Calu3 (cell line): ENCODE measurements at places on chromosomes 16 and 17.

GRCh38 chr17:17300624-17301568, 2.3 kb upstream of the NT5M start:
- peak; percentile 50 for DNase-seq

GRCh38 chr17:77494664-77495435, 354.1 kb downstream of the SEC14L1 start:
- peak; percentile 84 for DNase-seq

DNA sequence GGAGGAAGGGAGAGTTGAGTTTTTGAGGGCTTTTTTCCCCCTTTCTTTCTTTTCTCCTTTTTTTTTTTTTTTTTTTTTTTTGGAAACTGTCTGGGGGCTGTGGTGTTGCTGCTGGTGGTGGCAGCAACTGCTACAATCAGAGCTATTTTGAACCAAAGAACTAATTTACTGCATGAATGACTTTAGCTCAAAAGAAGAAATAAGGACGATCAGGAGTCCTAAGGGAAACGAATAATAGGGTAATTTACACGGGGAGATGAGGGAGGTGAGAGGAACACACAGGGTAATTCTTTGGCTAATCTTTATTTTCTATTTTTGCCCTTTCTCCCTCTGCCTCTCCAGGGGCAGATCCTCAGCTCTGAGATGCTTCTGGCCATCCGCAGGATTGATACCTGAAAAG, 119.8 kb downstream of the TMEM132E start:
- no peak for DNase-seq

DNA sequence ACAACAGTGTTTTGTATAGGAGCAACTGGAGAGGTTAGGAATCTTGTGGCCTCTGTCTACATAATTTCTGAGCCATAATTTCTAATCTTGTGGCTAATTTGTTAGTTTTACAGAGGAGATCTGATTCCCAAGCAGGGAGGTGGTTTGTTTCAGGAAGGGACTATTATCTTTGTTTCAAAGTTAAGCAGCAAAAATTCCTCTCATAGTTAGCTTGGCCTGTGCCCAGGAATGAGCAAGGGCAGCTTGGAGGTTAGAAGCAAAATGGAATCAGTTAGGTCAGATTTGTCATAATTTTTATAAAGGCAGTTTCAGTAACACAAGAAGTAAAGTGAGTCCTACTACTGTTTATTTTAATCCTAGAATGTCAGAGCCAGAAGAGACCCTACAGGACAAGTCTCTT, 2.0 kb upstream of the RDM1 start:
- DNase-seq = no peak

DNA sequence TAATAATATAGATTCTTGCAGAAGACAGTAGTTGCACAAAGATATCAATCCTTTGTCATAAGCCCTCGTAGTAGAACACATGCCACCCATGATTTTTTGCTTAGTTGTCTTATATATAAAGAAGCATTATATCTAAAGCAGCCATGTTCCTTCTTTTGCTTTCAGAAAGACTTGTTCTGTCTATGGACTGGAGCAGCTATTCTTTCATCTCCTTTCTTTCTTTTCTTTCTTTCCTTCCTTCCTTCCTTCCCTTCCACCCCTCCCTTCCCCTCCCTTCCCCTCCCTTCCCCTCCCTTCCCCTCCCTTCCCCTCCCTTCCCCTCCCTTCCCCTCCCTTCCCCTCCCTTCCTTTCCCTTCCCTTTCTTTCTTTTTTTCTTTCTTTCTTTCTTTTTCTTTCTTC, 104.0 kb upstream of the HS3ST4 start:
- no peak for DNase-seq

GRCh38 chr16:71627731-71628181, 1.8 kb downstream of the MARVELD3 start:
- DNase-seq = no peak

DNA sequence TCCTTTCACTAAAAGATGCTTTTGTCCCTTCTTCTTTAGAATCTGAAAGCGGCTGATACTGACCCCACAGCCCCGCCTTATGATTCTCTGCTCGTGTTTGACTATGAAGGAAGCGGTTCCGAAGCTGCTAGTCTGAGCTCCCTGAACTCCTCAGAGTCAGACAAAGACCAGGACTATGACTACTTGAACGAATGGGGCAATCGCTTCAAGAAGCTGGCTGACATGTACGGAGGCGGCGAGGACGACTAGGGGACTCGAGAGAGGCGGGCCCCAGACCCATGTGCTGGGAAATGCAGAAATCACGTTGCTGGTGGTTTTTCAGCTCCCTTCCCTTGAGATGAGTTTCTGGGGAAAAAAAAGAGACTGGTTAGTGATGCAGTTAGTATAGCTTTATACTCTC, 10.1 kb upstream of the TANGO6 start:
- DNase-seq = no peak

- peak; percentile 78 for DNase-seq
These were observed 438 bp downstream of the GRN start for GRCh38 chr17:44345454-44346026.

- DNase-seq = no peak
These were observed 41.8 kb downstream of the NUP93 start for GRCh38 chr16:56771558-56772279.

DNA sequence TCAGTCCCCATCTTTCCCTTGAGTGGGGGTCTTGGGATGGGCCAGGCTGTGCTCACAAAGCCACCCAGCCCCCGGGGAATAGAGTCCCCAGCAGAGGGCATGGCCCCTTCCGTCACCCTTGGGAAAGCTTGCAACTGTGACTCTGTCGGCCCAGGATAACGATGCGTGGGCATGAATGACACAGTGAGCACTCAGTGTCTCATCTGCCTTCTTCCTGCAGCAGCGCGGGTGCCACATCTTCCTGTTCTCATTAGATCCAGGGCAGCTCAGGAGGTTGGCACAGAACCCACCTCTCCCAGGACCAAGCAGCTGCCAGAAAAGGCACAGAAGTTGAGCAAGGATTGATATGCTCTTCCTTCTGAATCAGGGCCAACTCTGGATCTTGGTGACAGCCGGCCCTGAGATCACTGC, 84.7 kb downstream of the MRC2 start:
- no peak for DNase-seq

- no peak for DNase-seq
These were observed 12.7 kb downstream of the MMP15 start for GRCh38 chr16:58038219-58038641.

- DNase-seq = no peak
These were observed 78.3 kb upstream of the TBX2 start for GRCh38 chr17:61321344-61321743.

DNA sequence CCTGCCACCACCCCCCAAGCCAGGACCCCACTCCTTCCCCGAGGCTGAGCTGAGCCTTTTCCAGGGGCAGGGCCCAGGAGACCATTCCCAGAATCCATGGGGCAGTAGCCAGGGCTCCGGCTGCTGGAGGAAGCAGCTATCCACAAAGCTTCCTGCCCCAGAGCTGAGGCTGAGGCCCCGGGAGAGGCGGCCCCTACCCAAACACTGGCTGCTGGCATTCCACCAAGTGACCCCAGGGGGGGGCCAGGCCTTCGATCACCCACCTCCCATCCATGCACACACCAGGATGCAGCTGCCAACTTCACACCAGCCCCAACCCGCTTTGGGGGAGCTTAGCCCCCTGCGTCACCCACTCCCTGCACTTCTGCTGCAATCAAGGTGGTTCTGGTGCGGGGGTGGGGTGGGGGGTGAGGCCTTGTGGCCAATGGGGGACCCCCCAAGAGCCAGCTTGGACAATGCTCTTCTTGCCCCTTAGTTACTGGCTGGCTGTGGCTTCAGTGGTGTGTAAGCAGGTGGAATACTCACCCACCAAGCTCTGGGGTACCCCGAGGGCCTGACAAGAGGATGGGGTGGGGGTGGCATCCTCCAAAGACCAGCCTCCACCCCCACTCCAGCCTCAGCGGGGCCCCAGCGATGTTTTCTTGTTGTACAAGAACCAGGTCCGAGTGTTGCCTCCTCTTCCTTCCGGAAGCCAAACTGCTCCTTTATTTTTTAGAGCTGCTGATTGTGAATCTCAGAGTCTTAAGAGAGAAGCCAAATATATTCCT, 16.8 kb downstream of the MYBBP1A start:
- DNase-seq = no peak

DNA sequence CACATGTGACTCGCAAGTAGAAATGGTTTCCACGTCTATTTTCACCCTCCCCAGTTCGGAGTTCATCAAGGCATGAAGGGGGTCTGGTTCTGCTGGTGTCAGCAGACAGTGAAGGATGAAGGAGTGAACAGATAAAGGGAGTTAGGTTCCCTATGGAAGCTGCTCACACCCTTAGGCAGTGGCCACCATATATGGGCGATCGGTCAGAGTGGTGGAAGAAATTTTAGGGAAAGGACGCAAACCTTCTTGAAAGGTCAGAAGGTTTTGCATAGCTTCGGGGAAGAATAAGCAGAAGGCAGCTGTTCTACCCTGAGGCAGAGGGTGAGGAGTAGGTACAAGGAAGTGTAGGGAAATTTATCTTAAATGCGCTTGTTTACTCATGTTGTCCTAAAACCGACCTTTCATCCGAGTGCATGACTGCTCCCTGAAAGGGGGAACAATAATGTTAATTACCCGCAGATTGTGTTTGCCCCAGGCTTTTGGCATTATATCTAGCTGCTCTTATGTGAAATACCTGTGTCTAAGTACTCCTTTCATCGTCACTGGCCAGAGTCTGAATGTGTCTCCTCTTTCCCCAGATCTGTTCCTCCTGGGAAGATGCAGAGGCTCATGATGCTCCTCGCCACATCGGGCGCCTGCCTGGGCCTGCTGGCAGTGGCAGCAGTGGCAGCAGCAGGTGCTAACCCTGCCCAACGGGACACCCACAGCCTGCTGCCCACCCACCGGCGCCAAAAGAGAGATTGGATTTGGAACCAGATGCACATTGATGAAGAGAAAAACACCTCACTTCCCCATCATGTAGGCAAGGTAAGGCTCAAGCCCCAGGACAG, 12.5 kb downstream of the CDH5 start:
- no peak for DNase-seq

DNA sequence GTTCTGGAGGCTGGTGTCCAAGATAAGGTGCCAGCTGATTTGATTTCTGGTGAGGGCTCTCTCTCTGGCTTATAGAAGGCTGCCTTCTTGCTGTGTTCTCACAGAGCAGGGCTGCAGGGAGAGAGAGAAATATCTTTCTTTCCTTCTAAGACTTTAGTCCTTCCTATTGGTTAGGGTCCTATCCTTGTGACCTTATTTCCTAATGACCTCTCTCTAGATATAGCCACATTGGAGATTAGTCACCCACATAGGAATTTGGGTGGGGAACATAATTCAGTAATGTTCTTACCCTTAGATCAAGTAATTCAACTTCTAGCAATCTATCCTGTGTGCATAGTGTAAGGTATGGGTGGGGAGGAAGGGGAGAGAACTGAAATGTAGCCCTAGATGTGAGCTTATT, 18.0 kb upstream of the ABCA5 start:
- no peak for DNase-seq

DNA sequence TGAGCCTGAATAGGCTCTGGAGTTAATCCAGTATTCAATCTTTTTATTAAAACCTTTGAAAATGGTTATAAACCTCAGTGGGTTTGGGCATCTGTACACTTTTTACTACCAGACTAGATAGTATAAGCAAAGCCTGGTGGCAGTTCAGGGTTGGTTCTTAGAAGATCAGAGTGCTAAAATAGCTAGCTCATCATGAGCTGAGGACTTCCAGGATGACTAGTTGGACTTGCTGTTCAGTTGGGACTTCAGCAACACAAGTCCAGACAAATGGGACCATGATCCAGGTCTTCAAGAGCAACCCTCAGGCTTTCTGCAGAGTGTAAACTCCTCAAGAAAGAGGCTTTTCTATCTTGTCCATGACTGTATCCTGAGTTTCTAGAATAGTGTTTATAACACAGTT, 1.2 kb upstream of the ZNF19 start:
- DNase-seq = no peak

DNA sequence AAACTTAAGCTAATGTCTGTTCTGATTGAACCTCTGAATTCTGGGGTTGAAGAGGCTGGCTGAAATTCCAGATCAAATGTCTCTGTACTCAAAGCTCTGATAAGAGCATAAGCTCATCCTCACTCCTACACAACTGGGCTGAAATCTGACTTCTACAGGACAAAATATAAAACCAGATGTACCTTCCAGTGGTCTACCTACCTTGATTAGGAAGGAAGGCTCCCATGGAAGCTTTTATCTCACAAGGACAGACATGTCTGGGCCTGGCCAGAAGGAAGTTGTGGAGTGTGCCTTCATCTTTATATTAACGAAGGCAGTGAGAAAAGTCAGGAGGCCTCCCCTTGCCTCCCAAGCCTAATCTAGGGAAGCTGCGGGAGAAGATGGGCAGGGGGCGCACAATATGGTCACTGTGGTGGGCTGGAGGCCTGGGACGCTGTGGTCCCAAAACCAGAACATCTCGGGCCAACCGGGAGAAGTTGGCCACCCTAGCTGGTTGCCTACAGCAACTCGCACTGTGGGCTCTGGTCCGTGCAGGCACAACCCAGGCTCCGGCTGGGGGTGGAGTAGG, 55.6 kb upstream of the LRRC37A3 start:
- no peak for DNase-seq

DNA sequence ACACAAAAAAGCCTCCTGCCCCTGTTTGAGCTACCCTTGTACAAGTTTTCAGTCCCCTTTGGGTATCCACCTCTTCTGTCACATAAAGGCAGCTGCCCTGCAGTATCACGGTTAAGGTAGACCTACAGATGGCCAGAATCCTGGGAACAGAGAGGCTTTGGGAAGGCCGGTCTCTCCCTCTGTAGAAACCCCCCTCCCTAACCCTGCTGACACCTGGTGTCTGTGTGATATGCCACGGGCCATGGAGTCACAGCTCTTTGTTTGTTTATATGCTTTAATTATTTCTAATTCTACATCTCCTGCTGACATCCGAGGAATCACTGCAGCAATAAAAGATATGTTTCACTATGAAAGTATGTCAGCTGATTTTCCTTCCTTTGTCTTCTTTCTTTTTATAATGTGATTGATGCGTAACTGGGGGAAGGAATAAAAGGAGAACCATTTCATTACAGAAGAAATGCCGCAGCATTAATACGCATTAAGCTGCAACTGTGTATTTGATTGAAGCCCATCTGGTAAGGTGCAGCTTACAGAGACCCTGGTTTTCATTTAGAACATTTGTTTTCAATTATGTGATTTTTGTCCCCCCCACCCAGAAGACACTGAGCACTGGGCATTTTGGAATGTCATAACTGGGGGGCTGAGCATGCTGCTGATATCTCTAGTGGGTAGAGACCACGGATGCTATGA, 142.1 kb downstream of the SLC39A11 start:
- DNase-seq = no peak

GRCh38 chr17:33012522-33013033, 20.9 kb downstream of the SPACA3 start:
- DNase-seq = peak; percentile 55

DNA sequence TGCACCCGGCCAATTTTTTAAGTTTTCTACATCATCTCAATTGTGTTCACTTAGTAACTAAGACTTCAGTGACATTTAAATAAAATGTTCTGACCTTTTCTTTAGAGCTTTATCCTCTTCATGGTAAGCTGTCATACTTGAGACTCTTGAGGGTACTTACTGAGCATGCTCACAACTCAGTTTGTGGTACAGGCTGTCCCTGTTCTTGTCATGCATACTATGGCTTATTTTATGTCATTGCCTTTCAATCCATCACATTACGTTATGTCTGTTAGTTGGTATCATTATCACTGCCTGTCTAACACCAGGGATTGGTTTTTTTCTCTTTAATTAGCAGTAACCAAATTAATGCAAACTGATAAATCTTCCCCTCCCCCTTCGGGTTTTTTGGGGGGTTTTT, 41.9 kb upstream of the RHBDL3 start:
- DNase-seq = no peak
